ENCODE measurements at places on chromosomes 13 and 19.

GRCh38 chr19:54255105-54255775 is 1.8 kb downstream of the LILRB5 start:
- H3K27ac ChIP-seq, result no peak overlapping the region
- no peaks in the 10 kb centered on the region for H3K4me1 ChIP-seq
- no peak for DNase-seq
- H3K27me3 ChIP-seq, result no peaks in the 10 kb centered on the region

GRCh38 chr13:51539887-51540286 is 44.4 kb upstream of the WDFY2 start:
- DNase-seq, result no peak
- H3K36me3 ChIP-seq, result no peaks in the 10 kb centered on the region
- no peak overlapping the region for H3K27ac ChIP-seq
- H3K27me3 ChIP-seq, result no peaks in the 10 kb centered on the region

- peak; percentile 30 for DNase-seq
- H3K36me3 ChIP-seq, result no peaks in the 10 kb centered on the region
- no peak overlapping the region for H3K27ac ChIP-seq
- peaks cover 23% of the 10 kb centered on the region for H3K4me1 ChIP-seq
- H3K27me3 ChIP-seq, result no peaks in the 10 kb centered on the region
- H3K4me3 ChIP-seq, result peak overlapping the region; percentile 81
Observed at GRCh38 chr19:13118424-13119193, 545 bp downstream of the NACC1 start.

DNA sequence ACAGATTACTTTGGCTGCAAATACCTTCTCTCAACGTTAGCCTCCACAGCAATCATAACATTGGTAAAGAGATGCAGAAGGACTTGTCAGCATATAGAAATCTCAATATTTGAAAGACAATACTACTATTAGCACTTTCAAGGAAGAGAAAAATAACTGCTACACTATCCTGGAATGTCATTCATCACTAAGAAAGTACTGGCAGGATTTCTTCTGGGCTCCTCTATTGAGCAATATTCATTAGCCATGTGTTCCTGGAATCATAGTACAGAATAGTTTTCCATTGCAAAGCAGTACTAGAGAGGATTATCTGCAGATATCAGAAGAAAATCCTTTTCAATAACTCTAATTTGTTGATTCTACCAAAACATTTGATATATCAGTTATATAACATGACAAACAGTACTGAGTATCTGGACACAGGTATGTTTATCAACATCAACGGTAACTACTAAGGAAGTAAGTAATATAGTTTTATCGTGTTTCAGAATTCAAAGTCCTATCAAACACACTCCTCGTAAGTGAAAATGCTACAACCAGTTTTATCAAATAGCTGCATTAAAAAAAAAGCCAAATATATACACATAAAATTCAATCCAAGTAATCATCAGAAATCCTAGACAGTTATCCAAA is 27.3 kb downstream of the INTS6 start:
- no peak overlapping the region for H3K4me3 ChIP-seq
- H3K36me3 ChIP-seq, result peaks cover 2% of the 10 kb centered on the region
- no peaks in the 10 kb centered on the region for H3K27me3 ChIP-seq
- H3K4me1 ChIP-seq, result peaks cover 3% of the 10 kb centered on the region
- peak; percentile 72 for DNase-seq

DNA sequence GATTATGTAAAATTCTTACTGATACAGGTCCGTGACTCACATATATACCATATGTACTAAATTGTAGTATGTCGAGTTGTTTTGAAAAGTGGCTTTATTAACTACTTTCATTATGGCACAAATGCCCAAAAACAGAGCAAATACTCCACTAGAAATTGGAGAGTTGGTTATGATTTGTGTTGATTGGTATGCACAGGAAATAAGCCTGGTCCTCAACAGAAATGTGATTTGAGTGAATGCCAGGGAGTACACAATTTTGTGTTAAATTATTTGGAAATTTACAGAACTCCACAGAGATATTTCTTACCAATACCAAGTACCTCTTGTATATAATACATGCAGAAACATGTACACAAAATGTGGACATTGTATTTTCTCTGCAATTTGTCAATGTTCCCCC is 676.7 kb downstream of the PCDH9 start:
- H3K4me1 ChIP-seq, result no peaks in the 10 kb centered on the region
- H3K36me3 ChIP-seq, result no peaks in the 10 kb centered on the region
- DNase-seq, result no peak
- no peak overlapping the region for H3K4me3 ChIP-seq
- no peaks in the 10 kb centered on the region for H3K27me3 ChIP-seq

DNA sequence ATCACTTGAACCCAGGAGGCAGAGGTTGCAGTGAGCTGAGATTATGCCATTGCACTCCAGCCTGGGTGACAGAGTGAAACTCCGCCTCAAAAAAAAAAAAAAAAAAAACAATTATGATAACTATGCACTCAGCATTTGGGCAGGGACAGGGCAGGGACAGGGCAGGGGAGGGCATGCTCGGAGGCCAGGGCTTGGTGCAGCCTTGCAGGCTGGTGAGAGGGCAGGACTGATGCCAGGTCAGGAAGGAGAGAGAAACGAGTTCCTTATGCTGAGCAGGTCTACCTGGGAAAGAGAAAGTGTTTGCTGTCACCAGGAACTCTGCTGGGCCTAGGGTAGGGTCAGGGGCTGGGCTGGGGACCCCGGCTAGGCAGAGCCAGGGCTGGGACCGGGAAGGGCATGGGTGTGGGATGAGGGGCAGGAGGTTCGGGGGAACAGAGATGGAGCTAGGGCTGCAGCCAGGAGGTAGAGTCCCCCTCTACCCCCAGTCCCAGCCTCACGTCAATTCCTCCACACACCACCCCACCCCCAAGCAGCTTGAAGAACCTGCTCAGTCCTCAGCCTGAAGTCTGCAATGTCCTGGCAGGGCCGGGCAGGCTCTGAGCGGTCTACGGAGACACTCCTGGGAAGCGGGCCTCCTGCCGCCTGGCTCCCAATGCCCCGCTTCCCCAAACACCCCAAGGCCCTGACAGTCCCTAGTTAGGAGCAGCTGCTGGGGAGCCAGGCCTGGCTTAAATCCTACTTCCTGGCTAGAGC is 2.8 kb downstream of the FXYD3 start:
- no peak overlapping the region for H3K4me3 ChIP-seq
- H3K4me1 ChIP-seq, result no peaks in the 10 kb centered on the region
- peak overlapping the region; percentile 19 for H3K27ac ChIP-seq
- no peaks in the 10 kb centered on the region for H3K27me3 ChIP-seq

- no peak overlapping the region for H3K27ac ChIP-seq
- H3K27me3 ChIP-seq, result no peaks in the 10 kb centered on the region
- no peaks in the 10 kb centered on the region for H3K4me1 ChIP-seq
- DNase-seq, result no peak
- no peak overlapping the region for H3K4me3 ChIP-seq
- H3K36me3 ChIP-seq, result no peaks in the 10 kb centered on the region
Observed at GRCh38 chr19:32241306-32241705, 104.1 kb upstream of the ZNF507 start.

GRCh38 chr13:43389573-43389972 is 366.2 kb downstream of the DNAJC15 start:
- H3K27me3 ChIP-seq, result no peaks in the 10 kb centered on the region
- no peak overlapping the region for H3K27ac ChIP-seq
- H3K36me3 ChIP-seq, result no peaks in the 10 kb centered on the region

DNA sequence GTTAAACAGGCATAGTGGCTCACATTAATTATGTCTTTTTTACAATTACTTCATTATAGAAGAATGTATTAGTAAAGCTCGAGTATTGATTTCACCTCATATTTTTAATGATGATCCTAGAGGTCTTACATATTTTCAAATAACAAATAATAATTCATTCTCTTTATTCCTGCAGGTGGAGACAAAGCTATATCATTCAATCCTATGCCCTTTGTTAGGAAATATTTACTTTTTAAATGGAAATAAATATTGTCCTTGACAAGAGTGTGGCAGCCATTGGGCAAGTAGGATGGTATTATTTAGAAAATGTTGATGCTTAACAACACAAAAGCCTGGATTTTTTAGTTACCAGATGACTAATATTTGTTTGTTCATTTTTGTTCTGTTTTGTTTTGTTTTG is 127.6 kb downstream of the COG6 start:
- DNase-seq, result no peak
- H3K27ac ChIP-seq, result no peak overlapping the region
- no peak overlapping the region for H3K4me3 ChIP-seq
- no peaks in the 10 kb centered on the region for H3K4me1 ChIP-seq

DNA sequence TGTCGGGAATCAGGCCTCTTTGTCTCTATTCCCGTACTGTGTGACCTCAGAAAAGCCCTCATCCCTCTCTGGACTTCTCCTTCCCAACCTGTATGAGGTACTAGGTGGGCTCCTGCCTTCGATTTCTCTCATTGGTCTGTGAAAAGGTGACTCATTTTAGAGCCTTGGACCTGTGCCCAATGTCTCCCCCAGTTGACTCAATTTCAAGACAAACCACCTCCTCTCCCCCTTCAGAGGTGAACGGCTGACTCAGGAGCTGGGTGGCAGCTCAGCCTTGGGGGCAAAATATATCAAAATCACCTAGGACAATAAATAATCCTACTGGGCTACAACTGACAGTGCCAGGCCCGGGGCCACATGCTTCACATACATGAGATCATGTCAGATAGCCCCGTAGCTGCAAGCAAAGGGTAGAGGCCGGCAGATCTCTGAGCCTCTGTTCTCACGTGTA is 630 bp downstream of the COQ8B start:
- H3K4me3 ChIP-seq, result peak overlapping the region; percentile 93
- H3K4me1 ChIP-seq, result no peaks in the 10 kb centered on the region
- peak overlapping the region; percentile 92 for H3K27ac ChIP-seq
- no peak for DNase-seq

DNA sequence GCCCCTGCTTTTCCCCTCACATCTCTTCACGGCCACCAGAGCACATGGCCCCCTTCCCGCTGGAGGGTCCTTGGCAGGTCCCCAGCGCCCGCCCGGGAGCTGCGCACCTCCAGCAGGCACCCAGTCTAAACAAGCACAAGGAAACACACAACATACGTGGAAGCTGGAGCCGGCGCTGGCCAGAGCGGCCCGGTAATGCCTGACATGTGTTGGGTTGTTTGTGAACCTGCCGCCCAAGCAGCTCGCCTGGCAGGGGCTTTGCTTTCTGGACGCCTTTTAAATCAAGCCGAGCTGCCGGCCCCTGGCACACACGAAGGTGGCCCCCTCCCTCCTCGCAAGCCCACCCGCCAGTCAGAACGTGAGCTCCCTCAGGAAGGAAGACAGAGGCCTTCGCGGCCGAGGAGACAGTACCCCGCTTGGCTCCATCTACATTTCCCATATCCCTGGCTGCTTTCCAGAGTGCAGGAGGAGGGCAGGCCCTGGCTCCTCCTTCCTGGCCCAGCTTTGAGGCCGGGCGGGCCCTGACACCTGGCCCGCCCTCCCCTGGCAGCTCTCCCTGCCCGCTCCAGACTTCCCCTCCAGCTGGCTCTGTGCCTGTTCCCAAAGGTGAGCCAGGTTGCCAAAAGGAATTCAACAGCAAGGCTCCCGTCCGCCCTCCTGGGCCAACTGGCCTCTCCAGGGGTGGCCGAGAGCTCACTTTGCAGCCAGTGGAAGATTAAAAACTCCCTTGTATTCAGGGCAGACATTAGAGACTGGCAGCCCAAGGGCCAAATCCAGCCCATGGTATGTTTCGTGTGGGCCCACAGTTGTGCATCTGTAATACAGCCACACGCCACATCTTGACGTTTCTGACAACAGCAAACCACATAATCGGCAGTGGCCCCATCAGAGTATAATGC is 28.7 kb downstream of the COMP start:
- no peaks in the 10 kb centered on the region for H3K4me1 ChIP-seq
- no peaks in the 10 kb centered on the region for H3K36me3 ChIP-seq
- peak overlapping the region; percentile 17 for H3K27ac ChIP-seq
- DNase-seq, result peak; percentile 54

GRCh38 chr13:77874406-77874805 is 44.2 kb downstream of the EDNRB start:
- no peak for DNase-seq
- H3K4me1 ChIP-seq, result no peaks in the 10 kb centered on the region
- H3K4me3 ChIP-seq, result no peak overlapping the region

DNA sequence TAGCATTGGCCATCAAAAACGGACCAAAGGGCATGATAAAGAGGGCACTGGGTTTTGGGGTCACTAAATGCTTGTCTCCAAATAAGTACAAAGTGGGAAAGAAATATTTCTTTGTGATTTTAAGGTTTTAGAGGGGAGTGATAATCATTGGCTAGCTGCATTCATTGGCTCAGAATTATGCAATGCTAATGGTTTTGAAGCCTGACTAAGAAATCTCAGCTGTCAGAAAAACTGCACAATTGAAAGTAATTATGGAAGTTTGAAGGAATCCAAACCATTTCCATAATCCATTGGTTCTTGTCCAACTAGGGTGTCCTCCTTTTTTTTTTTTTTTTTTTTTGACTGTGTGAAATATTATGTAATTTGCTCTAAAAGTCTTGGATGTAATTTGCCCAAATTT is 88.2 kb upstream of the ARGLU1 start:
- H3K27ac ChIP-seq, result no peak overlapping the region
- H3K36me3 ChIP-seq, result no peaks in the 10 kb centered on the region
- no peak overlapping the region for H3K4me3 ChIP-seq
